NCI-H2081 treated with DMSO at 0.1 percent for 48 hours (cell line): ENCODE measurements at places on chromosomes 1 and 21.

GRCh38 chr1:67563684-67564083, 121.3 kb upstream of the GADD45A start:
- no peak for DNase-seq

GRCh38 chr1:184843732-184844495, 89.3 kb upstream of the EDEM3 start:
- no peak for DNase-seq

DNA sequence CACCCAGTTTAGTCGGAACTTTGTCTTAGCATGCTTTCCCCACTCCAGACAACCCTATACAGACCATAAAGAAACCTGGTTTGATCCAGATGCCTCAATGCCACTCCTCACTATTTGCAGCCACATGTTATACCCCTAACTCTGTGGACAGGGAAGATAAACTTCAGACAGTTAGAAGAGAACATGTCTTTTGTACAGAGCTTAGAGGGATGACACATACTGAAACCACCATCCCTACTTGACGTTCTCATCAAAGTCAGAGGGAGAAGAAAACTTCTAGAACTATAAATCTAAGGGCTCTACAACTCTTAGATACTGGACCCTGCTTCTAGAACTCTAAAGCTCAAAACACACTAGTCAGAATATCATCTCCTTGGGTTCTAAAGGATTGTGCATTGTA, 3.7 kb downstream of the SYT6 start:
- no peak for DNase-seq

GRCh38 chr1:222995620-222996309, 147.3 kb downstream of the TLR5 start:
- DNase-seq, result no peak

GRCh38 chr1:192099328-192099727, 58.9 kb upstream of the RGS18 start:
- no peak for DNase-seq

- DNase-seq, result no peak
These were observed 37.6 kb upstream of the MRPS6 start for GRCh38 chr21:34035619-34036354.

DNA sequence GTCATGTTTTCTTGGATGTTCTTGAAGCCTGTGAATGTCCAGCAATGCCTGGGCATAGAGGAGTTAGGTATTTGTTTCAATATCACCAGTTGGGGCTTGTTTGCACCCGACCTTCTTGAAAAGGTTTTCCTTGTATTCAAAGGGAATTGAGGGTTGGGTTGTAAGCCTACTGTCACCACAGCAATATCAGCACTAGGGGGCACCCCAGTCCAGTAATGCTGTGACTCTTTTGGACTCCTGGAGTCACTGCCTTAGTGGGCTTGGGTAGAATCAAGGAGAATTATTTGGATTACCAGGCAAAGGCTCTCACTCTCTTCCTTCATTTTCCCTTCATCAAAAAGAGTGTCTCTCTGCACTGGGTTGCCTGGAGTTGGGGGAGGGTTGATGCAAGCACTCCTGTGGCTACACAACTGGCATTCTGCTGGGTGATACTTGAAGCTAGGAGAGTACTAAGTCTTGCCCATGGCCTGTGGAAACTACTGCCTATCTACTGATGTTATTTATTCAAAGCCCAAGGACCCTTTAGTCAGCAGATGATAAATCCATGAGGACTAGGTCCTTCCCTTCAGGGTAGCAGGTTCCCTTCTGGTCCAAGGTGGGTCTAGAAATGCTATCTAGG, 34.5 kb downstream of the OR10R2 start:
- DNase-seq, result no peak

GRCh38 chr21:19237608-19238007, 834.0 kb upstream of the TMPRSS15 start:
- no peak for DNase-seq

- DNase-seq, result no peak
These were observed 69.3 kb upstream of the ANGPTL3 start for GRCh38 chr1:62528015-62528414.

DNA sequence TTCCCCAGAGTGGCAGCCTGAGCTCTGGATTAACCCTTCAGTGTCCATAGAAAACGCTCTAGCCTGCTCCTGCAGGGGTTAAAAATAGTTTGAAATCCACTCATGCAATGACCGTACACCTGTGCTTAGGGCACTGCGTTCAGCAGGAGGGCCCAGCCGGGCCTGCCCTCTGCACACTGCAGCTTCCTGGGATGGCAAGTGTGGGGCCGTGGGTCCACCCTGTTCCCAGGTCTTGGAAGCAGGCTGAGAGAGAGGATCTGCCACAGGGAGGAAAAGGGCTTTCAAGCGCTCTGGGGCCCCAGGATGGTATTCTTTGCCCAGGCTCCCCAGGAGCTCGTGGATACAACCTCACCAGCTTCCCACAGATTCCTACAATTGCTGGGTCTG, 1.5 kb upstream of the S100B start:
- no peak for DNase-seq

- DNase-seq, result no peak
These were observed 37.1 kb downstream of the SLC30A1 start for GRCh38 chr1:211541720-211542477.

DNA sequence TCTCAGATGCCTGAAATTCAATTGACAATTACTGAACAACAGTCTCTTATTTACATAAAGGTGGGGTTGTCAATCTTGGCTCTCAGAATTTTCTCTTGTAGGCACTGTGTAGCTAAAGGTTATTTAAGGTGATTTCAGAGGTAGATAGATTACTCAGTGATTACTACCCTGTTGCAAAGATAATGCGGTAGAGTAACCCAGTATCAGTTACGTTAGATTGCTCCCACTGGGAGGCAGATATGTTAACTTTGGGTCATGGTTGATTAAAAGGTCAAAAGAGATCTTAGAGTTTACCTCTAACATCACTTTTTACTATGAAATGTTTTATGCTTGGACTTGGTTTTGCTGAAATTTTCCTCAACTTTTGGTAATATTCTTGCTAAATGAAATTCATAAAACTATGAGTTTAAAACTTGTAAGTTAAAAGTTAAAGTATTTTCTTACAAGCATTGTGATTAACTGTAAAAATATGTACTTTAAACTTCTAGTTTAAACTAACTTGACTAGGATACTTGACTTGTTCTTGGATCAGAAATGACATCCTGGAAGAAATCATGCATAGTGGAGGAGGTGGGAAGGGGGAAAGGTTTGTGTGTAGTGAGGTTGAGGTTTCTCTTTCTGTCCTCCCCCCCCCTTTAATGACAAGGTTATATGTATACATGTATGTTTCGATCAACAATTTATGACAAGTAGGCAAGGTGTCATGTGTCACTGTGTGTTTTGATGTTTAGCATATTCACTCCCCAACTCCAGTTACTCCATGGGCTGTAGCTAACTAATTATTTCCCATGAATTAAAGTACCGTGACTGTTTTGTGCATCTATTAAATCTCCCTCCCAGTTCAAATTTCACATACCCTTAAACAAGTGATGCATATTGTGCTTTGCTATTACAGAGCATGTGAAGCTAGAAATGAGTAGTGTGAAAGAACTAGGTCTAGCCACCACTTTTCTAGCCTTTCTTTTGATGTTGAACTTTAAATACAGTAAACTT, 2.9 kb downstream of the LAMC1 start:
- DNase-seq, result no peak

DNA sequence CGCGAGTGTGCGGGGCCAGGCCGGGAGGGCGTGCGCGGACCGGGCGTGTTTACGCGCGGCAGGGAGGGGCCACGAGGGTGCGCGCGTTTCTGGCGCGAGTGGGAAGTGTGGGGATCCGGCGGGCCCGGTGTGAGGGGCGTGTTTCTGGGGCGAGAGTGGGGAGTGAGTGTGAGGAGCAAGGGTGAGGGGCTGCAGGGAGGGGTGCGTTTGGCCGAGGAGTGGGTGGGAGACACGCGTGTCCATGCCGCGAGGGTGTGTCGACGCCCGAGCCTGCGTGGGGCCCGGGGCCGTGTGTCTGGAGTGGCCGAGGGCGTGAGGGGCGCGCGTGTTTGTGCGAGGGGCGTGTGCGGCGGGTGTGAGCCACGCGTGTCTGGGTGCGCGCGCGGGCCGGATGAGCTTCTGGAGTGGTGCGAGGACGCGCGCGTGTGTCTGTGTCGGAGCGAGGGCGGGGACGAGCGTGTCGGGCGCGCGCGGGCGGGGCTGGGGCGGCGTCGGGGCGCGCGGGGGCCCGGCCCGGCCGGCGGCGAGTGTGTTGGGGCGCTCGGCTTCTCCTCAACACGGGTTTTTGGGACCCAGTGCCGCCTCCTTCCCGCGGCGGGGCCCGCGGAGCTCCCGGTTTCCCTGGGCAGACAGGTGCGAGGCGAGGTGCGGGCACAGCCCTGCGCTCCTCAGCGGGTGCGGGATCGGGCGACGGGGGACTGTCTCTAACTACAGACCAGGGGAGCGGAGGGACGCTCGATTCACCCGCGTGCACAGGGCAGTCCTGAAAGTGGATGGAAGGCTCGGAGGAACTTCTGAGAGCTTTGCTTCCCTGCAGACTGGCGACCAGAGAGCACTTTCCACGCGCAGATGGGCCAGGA, 65.8 kb upstream of the VAMP3 start:
- DNase-seq, result no peak

GRCh38 chr1:179010671-179011070, 15.0 kb upstream of the FAM20B start:
- DNase-seq, result no peak

DNA sequence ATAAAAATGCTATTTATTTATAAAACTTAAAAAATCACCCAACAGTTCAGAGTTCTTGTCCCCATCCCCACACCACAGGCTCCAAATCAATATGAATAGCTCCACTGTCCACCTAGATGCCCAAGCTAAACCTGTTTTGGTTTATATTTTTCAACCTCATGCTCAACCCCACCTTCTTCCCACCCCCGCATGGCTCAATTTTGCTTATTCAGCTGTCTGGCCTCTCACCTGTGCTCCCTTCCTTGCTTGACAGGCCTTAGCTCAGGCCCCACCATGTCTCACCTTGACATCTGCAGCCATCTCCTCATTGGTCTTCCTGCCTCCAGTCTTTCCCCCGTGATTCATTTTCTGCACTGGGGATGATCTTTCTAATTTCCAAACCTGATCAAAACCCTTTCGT, 17.8 kb downstream of the COA7 start:
- no peak for DNase-seq

DNA sequence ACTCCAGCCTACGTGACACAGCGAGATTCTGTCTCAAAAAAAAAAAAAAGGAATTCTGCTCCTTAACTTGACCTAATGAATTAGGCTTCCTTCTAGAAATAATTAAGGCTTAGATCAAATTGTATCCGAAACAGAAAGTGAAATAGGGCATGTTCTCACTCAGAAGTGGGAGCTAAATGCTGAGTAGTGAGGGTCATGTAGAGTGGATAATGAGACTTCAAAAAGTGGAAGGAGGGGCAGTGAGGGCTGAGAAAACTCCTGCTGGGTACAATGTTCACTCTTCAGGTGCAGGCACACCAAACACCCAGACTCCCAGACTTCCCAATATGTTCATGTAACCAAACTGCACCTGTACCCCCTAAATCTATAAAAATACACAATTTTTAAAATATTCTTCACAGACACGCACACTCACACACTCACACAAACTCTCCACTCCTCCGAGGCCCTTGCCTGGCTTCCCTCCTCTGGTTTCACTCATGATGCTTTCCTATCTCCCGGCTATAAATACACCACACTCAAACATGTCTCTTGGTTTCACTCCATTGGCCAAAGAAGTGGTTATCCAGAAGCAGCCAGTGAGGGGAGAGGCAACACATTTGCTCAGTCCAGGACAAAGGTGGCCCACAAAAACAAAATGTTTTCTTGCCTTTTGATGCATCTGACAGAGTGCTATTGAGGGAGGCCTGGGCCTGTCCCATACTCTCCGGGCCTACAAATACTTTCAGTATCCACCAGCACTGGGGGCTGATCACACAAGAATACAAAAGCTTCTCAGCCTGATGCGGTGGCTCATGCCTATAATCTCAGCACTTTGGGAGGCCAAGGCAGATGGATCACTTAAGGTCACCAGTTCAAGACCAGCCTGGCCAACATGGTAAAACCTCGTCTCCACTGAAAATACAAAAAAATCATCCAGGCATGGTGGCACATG, 249.2 kb downstream of the TOMM20 start:
- no peak for DNase-seq

DNA sequence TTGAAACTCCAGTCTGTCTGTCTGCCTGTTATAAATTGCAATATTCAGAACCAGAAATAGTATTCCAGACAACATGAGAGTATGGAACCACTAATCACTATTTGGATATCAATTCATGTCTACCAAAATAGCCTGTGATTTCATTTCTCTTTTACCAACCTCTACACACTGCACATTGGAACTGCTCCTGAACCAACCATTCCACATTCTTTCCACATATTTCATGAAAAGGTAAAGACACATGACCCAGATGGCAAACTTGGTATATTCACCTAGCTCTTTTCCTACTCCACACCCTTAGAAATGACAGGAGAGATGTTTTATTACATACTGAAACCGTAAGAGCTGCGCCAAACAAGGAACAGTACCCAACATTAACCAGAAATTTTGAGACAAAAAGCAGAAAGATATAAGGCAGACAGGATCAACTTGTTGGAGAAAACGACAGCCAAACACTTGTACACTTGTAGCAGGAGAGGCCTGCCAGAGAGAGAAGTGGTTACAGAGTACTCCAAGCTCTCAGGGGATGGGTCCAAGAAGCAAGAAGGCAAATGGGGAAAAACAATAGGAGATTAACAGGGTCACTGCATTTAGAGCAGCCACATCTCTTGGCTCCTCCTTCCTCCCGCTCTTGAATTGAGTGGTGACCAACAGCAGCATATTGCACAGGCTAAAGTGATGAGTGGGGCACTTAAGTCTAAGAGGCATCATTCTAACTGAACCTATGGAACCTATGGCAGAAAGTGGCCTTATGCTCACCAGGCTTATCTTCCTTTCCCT, 148.7 kb downstream of the SETD4 start:
- no peak for DNase-seq

GRCh38 chr1:25128121-25128621, 104.1 kb downstream of the SYF2 start:
- DNase-seq, result no peak

- DNase-seq, result no peak
These were observed 182.0 kb upstream of the RUNX1 start for GRCh38 chr21:35231090-35231489.

DNA sequence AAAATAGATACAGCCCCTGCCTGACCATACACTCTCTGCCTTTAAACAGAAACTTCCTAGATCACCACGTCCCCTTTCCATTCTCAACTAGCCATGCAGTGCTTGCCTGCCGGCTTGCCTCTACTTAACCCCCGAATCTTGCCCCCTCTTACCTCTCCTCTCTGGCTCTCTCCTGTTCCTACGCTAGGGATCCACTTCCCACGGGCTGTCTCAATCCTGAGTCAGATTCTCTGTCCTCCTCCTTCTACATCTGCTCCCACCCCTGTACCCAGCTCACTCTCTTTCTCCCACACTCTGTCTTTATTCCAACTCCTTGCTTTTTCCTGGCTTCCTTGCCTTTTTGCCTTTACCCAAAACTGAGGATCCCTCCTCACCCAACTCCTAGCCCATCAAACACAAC, 29.3 kb downstream of the ATF3 start:
- DNase-seq, result no peak

- no peak for DNase-seq
These were observed 3.0 kb downstream of the CAMSAP2 start for GRCh38 chr1:200741551-200742207.
